ENCODE measurements at places on chromosomes 5 and 9.

DNA sequence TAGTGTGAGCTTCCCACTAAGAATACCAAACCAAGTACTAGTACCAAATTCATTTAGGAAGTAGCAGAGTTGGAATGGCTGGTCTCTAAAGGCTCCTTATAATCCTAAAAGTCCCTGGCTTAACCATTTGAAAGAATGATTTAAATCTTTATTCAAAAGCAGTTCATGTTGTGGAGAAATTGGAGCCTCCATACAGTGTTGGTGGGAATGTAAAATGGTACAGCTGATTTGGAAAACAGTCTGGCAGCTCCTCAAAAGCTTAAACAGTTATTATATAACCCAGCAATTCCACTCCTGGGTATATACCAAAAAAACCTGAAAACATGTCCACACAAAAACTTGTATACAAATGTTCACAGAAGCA lies 2.9 kb downstream of the PLIN2 start:
- no peak for DNase-seq

- DNase-seq, result no peak
These were observed 35.5 kb downstream of the OLFML2A start for GRCh38 chr9:124812441-124812876.

DNA sequence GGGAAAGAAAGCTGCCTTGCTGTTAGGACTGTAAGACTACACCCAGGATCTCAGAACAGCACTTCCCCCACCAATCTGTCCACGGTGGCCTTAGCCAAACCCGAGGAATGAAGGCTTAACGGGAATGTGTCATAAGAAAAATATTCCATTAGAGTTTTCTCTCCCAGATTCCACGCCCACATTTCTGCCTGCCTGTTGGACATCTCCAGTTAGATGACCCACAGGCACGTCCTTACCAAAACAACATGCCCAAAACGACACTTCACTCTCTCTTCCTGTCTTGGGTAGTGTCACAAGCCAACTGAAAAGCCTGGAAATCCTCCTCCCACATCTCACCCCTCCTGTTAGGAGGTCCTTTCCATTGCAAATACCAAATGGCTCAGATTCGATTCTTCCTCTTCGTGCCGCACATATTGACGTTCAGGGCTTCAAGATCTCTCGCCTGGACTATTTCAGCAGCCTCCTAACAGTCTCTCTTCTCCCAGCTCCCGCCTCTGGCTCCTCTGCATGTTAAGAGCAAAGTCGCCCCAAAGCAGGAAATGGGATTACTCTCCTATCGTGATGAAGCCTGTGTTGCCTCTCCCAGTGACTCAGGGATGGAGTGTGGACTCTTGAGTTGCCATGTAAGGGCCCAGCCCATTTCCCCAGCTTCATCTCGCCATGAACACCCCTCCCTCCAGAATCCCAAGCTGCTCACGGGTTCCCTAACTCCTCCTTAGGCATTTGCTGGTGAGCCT lies 159.3 kb downstream of the NR3C1 start:
- DNase-seq, result no peak

DNA sequence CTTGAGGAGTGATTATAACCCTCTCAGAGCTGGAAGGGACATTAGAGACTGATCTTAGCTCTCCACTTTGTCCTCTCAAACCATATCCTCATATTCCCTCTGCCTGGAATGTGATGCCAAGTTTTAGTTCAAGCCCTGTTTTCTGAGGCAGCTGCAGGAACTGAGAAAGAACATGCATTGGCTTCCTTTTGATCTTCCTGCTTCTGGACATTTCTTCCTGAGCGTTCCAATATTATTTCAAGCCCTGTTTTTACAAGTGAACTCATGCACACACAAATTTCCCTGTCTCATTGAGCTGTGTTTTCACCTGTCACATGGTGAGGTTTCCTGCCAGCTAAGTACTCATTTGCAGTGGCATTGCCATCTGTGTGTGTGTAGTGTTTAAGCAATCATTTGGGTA lies 17.0 kb downstream of the FOCAD start:
- DNase-seq, result no peak

- no peak for DNase-seq
These were observed 146.7 kb upstream of the COL5A1 start for GRCh38 chr9:134494905-134495304.

DNA sequence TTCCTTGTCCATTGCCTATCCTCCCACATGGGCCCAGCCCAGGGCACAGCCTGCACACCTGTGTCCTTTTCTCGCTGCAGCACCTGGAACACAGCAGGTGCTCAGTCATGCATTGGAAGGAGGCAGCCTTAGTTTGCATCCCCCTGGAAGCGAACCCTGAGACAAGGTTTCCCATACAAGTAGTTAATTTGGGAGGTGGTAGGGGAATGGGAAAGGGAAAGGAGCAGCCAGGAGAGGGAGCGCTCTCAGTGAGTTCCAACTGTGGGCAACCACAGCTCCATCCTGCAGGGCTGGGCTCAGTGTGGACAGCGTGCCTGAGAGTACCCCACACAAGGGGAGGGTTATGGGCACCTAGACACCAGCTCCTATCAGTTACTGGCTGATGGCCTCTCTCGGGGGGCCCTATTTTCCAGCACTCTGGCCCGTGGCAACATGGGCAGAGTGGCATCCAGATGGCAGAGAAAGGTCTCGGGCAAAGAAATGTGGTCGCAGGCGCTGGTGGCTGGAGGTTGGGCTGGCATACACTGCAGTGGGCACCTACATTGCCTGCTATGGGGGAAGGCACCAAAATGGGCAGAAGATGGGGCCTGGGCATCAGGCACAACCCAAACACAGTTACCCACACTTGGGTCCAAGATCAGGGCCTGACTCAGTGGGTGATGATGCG lies 50.1 kb downstream of the TSPAN17 start:
- DNase-seq, result no peak

GRCh38 chr5:137751869-137752491 lies 2.2 kb downstream of the HNRNPA0 start:
- DNase-seq, result no peak
